ENCODE measurements at places on chromosomes 2 and 18. TPM values are rescaled to one million over a fixed set of nuclear protein-coding genes. Genes with fewer than 3 reads are reported as not detected.

CRACDL gene
- total RNA-seq: 0.14 TPM

SFTPB gene
- total RNA-seq: not detected

CPLX4 gene
- total RNA-seq: not detected

PAX3 gene
- total RNA-seq: not detected

DNA sequence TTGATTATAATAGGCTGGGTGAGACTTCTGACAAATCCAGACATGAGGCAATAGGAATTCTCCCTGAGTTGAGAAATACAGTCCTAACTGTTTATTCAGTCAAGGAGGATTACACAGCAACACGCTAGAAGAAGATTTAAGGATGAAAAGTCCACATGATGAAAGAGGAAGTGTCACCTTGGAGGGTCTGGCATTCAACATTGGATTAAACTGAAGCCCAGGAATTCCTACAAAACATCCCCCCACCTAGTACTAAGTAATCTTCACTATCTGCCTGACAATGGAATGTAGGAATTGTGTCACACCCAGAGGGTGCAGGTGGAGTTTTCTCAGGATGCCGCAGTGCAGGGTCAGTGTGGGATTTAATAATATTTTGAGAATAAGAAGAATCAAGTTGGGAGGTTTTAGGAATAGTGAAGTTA lies 142.4 kb downstream of the SOCS6 start:
- H3K27me3 ChIP-seq: no peaks in the 10 kb centered on the region
- H3K4me3 ChIP-seq: no peak overlapping the region
- H3K27ac ChIP-seq: no peak overlapping the region

DNA sequence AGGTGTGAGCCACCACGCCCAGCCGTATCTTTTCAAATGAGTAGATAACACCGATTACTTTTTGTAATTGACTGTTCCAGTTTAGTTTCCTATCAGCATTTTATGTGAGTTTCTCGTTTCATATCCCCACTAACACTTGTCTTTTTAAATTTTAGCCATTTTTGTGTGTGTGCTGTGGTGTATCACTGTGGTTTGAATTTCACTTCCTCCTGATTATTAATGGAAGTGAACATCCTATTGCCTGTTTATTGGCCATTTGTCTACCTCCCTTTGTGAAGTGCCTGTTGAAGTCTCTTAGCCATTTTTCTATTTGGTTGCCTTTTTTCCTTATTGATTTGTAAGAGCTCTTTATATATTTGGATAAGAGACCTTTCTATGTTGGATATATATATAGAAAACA lies 91.7 kb upstream of the STON1 start:
- H3K27me3 ChIP-seq: peaks cover 3% of the 10 kb centered on the region
- DNase-seq: no peak
- H3K4me3 ChIP-seq: no peak overlapping the region
- no peak overlapping the region for H3K27ac ChIP-seq
- no peaks in the 10 kb centered on the region for H3K36me3 ChIP-seq
- H3K4me1 ChIP-seq: peaks cover 3% of the 10 kb centered on the region

- H3K27ac ChIP-seq: no peak overlapping the region
- H3K27me3 ChIP-seq: no peaks in the 10 kb centered on the region
- H3K36me3 ChIP-seq: no peaks in the 10 kb centered on the region
- no peak for DNase-seq
Measured at GRCh38 chr2:76932550-76932949, 589.6 kb downstream of the LRRTM4 start.

DNA sequence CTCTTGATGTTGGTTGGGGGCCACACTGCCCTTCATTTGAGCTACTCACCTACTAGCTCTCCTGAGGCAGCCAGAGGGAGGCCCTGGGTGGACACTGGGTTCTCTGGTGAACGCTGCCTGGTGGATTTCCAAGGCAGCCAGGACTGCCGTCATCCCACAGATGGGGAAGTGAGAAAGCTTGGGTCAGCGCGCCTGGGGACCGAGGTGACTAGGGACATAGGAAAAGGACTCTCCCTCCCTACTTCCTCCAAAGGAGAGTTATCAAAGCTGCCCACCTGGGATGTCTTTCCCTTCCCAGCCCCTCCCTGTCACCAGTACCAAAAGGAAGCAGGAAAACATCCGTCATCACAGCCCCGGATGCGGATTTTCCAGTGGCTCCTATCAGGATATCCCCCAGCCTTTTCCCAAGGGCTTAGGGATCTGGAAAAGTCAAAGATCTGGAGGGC lies 3.8 kb upstream of the SEMA4C start:
- H3K27me3 ChIP-seq: peaks cover 6% of the 10 kb centered on the region
- peak overlapping the region; percentile 38 for H3K27ac ChIP-seq
- H3K36me3 ChIP-seq: no peaks in the 10 kb centered on the region
- H3K4me1 ChIP-seq: peaks cover 40% of the 10 kb centered on the region
- DNase-seq: no peak

DNA sequence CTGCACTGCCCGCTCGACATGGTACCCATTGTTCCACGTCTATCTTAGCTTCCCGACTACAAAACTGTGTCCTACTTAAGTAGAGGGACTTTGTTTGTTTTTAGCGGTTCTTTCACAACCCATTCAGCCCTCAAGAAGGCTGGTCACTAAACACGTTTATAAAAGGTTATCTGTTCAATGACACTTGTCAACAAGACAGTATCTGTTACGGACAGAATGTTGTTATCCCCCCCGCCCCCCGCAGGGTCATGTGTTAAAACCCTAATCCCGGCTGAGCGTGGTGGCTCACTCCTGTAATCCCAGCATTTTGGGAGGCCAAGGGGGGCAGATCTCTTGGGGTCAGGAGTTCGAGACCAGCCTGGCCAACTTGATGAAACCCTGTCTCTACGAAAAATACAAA lies 40.4 kb upstream of the CREG2 start:
- no peak for DNase-seq
- no peaks in the 10 kb centered on the region for H3K4me1 ChIP-seq
- H3K4me3 ChIP-seq: no peak overlapping the region
- no peak overlapping the region for H3K27ac ChIP-seq
- H3K27me3 ChIP-seq: no peaks in the 10 kb centered on the region
- no peaks in the 10 kb centered on the region for H3K36me3 ChIP-seq
